ENCODE measurements at places on chromosomes 6 and 20.

DNA sequence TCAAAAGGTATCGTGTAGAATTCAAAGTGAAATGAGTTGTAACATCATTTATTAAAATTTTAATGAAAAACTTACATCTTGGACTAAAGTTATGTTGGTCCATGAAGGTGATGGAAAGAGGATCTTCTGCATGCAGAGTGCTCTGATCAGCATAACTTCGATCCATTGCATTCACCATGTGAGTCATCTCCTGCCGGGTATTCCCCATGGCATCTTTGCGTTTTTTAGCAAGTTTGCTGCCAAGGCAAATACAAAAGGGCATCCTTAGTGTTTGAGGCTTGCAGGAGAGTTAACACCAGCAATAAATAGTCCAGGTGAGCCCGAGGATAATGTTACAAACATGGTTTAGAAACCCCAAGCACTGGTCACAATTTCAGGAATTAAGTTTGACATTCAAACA lies 104.2 kb upstream of the THEMIS start:
- no peak for DNase-seq

- DNase-seq, result no peak
Observed at GRCh38 chr6:36662380-36662779, 16.1 kb upstream of the CDKN1A start.

DNA sequence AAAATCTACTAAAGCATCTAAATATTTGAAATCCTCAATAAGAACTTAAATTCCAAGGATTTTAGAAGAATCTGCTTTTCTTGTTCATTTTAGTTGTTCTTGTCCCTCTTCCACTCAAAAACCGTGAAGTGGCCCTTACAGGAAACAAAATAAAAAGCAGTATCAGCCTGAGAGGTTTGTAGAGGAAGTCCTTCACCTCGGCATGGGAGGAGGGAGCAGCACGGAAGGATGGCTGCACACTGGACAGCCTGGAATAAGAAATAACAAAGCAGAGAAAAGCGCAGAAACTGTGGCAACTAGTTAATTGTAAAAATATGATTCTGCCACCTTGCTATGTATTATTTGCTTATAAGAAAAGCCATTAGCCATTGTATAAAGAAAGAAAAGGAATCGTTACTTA lies 46.1 kb downstream of the RALGAPA2 start:
- DNase-seq, result no peak

DNA sequence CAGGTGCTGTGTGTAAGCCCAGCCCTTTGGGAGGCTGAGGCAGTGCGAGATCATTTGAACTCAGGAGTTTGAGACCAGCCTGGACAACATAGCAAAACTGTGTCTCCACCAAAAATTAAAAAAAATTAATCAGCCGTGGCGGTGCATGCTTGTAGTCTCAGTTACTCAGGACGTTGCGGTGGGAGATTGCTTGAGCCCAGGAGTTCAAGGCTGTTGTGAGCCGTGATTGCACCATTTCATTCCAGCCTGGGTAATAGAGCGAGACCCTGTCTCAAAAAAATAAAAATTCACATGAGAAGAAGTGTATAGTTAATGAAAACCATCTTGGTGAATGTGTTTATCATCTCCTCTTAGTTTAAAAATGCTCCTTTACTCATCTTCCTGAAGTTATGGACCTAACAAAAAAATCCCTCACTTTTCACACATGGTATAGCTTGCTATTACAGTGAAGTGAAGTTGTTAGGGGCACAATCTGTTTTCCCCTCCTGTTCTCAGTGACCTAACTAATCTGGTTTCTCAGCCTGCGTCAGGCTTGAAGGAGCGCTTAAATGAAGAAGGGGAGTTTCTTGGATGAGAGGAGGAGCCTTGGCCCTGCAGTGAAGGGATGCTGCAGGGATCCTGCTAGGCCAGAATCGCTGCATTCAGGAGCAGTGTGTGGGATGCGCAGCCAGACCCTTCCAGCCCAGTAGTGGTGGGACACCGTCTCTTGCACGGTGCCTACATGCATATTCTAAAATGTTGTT lies 45.3 kb downstream of the JARID2 start:
- DNase-seq, result no peak

- DNase-seq, result no peak
Observed at GRCh38 chr20:45962031-45962755, 9.8 kb downstream of the ZNF335 start.

- no peak for DNase-seq
Observed at GRCh38 chr6:21742238-21742660, 148.7 kb downstream of the SOX4 start.

- no peak for DNase-seq
Observed at GRCh38 chr6:85406641-85407075, 43.2 kb upstream of the NT5E start.

DNA sequence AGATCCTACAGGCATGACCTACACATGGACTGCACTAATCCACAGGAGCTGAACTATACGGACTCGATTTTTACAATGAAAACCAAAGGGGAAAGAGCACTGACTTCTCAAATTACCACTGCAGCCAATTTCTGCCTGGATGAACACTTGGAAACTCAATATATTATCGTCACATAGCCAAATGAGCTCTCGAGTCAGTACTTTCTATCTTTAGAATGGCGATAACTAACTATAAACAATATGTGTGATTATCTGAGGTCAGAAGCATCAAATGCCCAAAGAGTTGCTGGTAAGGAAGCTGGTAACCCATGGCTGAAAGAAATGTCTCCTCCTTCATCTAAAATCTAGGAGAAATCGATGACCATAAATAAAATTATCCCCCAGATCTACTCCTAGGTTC lies 86.7 kb downstream of the KIF16B start:
- no peak for DNase-seq

GRCh38 chr6:170485159-170485558 lies 67.9 kb downstream of the PSMB1 start:
- DNase-seq, result no peak

- DNase-seq, result peak; percentile 9
Observed at GRCh38 chr20:46752728-46753127, 43.3 kb downstream of the SLC2A10 start.

- DNase-seq, result no peak
Observed at GRCh38 chr6:137799950-137800568, 67.0 kb upstream of the TNFAIP3 start.

DNA sequence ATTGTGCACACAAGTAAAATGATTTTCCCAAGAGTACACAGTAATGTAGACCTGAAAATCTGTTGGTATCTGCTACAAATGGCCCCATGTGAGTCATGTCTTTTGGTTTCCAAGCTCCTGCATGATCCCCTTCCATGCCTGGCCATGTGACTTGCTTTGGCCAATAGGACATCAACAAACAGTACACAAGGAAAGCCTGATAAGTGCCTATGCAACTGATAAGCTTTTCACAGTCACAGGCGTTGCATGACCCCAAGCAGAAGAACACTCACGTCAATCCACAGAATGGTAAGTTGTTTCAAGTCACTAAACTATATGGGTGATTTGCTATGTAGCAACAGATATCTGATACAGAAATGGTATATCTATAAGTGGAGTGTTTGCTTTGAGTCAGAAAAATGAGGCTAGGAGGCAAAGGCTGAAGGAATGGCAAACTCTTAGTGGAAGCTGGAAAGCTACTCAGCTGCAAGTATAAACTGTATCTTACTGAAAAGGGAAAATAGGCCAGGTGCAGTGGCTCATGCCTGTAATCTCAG lies 160.1 kb upstream of the BEND3 start:
- no peak for DNase-seq

DNA sequence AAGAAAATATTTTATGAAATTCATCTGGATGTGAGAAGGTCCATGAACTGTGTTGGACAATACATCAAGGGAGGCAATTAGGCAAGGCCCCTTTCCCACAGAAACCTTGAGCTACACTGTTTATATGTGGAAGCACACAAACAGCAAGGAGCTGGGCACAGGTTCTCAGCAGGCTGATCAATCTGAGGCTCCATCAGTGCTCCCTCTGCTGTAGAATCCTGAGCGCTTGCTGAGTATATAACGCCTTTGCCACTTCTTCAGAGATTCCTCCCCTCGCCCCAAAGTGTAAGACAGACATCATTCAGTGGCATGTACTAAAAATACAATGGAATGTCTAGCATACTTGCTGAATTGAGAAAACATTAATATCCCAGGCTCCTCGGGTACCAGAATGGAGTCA lies 146.9 kb downstream of the PRKN start:
- DNase-seq, result no peak

DNA sequence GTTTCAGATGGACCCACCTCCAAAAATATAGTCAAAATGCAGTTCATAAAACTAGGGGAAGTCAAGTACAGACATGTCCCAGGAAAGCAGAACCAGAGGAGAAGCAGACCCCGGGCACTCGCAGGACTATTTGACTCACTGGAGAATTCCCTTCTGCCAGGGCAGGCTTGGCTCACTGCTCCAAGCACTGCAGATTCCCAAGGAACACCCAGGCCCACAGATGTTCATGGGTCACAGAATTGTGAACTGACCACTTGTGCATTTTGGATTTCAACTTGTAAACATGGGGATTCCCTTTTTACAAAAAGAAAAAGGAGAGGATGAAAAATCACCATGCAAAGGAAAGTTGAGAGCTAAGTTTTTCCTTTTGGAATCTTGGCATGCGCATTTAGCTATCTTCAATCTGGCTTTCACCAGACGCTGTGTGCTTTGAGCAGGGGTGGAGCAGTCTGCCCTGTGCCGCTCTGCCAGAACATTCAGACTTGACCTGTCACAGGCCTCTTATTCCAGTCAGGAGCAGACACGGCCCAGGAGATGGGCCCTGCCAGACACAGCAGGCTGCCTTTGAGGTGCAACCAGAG lies 237.5 kb upstream of the TAB2 start:
- DNase-seq, result peak; percentile 14

DNA sequence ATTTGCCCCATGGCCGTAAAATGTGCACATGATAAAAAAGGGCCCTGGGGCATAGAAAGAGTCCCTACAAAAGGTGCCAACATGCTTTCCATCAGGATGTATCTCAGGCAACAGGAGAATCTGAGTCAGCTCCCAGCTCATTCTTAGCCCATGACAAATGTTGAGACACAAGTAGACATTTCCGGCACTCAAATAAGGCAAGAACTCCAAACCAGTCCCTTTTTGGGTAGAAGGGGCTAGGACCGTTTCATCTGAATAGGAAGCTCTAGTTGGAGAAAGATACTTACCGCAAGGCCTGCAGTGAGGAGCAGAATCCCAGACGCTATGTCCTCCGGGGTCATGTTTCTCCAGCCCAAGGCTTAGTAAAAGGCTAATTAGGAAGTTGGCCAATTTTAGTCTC lies 261.0 kb upstream of the RIN2 start:
- DNase-seq, result no peak

DNA sequence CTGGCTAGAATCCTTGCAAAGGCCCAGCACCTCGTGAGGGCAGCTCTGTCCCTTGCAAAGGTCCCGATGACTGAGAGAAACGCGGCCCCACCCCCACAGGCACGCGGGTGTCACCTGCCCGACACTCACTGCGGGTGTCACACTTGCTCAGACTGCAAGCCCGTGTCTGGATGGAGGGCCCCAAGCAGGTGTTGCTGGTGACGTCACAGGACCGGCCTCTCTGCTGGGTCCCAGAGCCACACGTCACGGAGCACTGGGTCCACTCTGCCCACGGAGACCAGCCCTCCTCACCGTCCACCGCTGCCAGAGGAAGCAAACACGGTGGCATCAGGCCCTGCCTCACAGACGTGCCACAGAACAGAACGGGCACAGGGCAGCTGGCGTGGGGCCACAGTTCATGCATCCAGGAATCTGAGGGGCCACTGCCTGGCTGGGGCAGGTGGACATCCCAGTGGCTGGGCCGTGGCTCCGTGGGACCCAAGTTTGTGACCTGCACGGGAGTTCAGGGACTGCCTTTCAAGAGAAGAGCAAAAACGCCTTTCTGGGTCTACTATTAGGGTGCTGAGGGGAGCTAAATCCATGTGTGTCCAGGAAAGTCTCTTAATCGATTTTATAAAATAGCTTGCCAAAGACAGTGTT lies 16.0 kb downstream of the THBS2 start:
- no peak for DNase-seq

GRCh38 chr6:39929733-39930461 lies 4.4 kb downstream of the MOCS1 start:
- no peak for DNase-seq

- DNase-seq, result no peak
Observed at GRCh38 chr6:474453-475185, 83.1 kb downstream of the IRF4 start.

DNA sequence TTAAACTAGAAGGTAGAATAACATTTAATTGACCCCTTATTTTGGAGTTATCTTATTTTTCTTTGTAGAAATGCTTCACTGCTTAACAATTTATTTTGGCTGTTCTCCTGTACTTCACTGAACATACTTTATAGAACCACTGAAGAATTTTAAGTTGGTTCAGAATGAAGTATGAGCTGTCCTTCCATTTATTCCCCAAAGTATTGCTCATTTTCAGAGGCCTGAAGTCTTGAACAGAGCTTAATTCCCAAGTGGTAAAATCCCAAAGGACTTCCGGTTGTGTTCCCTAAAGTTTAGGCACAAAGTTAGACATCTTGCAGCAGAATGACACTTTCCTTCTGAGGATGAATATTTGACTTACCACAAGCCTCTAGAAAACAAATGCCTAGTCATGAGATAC lies 233.3 kb downstream of the TINAG start:
- no peak for DNase-seq

DNA sequence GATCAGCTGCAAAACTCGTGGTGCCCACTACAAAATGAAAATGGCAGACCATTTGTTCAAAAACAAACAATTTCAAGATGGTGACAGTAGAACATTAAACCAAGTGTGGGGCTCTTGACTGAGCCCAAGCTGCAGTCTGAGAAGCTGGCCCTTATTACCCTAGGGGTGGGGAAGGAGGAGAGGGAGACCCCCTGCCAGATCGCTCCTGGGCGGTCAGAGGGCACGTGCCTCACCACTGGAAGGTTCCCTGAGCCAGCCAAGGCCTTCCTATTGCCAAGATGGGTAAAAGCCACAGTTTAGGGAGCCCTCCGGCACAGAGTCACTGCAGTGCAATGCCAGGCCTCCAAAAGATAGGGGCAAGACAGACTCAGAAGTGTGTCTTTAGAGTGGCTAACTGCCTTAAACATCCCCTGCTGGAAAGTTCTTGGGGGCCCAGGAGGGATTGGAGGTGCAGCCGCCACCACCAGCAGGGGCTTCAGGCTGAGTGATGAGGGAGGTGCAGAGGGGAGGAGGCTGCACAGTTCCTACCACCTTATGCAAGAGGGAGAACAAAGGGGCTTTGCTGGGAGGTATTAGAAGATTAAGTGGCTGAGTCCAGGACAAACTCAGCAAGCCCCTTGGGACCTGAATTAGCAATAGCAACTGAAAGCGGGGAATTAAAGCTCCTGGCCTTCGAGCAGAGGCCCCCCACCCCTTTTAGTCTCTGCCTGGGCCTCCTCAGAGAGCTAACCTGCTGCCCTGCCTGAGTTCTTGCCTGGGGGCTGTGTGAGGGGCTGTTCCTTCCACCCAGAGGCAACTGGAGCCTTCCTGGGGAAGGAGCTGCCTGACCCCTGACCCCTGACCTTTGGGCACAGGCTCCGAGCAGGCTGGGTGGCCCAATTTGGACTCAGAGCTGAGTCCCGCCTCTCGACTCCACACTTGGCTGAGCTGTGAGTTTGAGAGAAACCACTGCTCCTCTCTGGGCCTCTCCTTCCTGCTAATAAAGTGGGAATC lies 88.4 kb downstream of the VEGFA start:
- DNase-seq, result no peak

GRCh38 chr6:33312361-33313104 lies 1.3 kb downstream of the TAPBP start:
- peak; percentile 46 for DNase-seq
